ENCODE measurements at places on chromosomes 7 and 10. TPM values are rescaled to one million over a fixed set of nuclear protein-coding genes. Genes with fewer than 3 reads are reported as not detected.

DNA sequence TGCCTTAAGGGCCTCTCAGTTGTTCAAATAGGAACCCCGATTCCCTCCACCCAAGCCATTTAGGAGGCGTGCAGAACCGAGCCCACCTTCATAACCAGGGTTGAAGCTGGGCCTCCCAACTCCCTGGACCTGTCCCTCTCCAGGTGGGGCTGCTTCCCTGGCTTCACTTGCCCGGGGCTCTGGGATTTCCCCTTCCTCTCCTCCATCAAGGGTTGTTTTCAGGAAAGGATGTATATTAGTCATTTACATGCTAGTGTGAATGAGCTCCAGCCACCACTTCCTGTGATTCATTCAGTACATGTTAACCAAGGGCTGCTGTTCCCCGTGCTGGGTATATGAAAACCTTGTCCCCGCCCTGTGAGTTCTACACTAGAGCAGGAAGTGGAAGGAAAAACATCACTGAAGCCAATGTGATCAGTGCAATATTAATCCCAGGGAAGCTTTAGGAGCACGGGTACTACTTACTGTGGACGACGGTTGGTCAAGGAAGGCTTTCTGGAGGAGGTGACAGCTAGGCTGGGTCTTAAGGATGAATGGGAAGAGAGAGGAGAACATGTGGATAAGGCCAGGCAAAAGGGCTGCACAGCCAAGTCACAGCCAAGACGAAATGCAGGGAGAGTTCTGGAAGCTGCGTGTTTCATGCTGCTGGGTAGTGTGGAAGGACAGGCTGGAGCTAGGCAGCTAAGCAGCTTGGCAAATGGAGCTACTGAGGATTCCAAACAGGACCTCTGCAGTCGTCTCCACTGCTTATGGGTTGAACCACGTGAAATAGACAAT is 150.1 kb upstream of the SHH start:
- no peak overlapping the region for H3K27ac ChIP-seq
- H3K4me3 ChIP-seq = no peak overlapping the region
- no peaks in the 10 kb centered on the region for H3K4me1 ChIP-seq
- no peak for DNase-seq
- H3K27me3 ChIP-seq = peaks cover 16% of the 10 kb centered on the region
- no peaks in the 10 kb centered on the region for H3K36me3 ChIP-seq

DNA sequence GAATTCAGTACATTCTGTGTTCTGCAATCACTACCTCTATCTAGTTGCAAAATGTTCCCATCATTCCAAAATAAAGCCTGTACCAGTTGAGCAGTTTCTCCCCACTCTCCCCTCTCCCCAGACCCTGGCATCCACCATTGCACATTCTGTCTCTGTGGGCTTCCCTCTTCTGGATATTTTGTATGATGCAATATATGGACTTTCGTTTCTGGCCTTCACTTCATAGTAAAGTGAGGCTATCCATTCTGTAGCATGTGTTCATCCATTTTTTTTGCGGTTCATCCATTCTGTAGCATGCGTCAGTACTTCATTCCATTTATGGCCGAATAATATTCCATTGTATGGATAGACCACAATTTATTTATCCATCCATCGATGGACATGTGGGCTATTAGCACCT is 9.5 kb upstream of the CYP3A4 start:
- DNase-seq = no peak

TMEM26 gene
- total RNA-seq = not detected

GRCh38 chr10:81981724-81982123 is 106.7 kb downstream of the NRG3 start:
- no peak overlapping the region for H3K27ac ChIP-seq
- no peak for DNase-seq
- H3K36me3 ChIP-seq = no peaks in the 10 kb centered on the region

LRGUK gene
- total RNA-seq = 0.04 TPM

GRCh38 chr10:1467334-1468076 is 269.8 kb downstream of the ADARB2 start:
- H3K36me3 ChIP-seq = no peaks in the 10 kb centered on the region
- no peaks in the 10 kb centered on the region for H3K27me3 ChIP-seq
- no peak for DNase-seq

Measured in SJCRH30 (cell line).